ENCODE measurements at places on chromosomes 2 and 18. TPM values are rescaled to one million over a fixed set of nuclear protein-coding genes. Genes with fewer than 3 reads are reported as not detected.

The SKA1 gene
- total RNA-seq: 14.0 TPM

DNA sequence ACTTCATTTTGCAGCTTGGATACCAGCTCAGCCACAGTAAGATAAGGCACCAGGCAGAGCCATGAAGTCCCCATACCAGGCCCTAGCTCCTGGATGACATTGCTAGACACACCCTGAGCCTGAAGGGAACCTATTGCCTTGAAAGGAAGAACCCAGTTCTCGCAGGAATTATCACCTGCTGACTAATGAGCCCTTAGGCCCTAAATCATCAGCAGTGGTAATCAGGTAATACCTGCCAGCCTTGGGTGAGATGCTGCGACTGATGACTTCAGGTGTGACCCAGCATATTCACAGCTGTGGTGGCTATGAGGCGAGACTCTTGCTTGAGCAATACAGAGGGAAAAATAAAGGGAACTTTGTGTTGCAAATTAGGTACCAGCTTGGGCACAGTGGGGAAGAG is 24.9 kb downstream of the CLK1 start:
- no peak for DNase-seq

GRCh38 chr18:36281936-36282335 is 15.6 kb upstream of the FHOD3 start:
- DNase-seq: no peak

GRCh38 chr2:54470266-54470938 is 14.3 kb downstream of the SPTBN1 start:
- no peak for DNase-seq

DNA sequence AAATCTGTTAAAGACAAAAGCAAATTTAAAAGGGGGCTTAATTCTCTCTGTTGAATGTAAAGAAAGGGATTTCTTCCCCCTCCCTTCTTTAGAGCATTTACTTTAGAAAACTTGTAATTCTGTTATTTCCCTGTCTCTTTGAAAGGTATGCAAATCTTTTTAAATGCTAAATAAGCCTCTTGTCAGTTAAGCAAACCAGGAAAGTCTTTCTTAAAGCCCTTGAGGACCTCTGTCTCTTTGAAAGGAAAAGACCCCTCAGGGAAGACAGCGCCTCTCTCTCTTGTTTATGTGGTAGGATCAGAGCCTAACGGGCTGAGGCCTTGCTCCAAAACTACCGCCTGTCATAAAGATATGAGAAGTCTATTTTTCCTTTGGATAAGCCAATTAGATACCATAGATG is 139.9 kb upstream of the CDH7 start:
- DNase-seq: no peak

GRCh38 chr2:9212661-9213411 is 6.2 kb downstream of the ASAP2 start:
- peak; percentile 58 for DNase-seq

- DNase-seq: no peak
Observed at GRCh38 chr2:207334624-207335371, 169.1 kb upstream of the KLF7 start.

DNA sequence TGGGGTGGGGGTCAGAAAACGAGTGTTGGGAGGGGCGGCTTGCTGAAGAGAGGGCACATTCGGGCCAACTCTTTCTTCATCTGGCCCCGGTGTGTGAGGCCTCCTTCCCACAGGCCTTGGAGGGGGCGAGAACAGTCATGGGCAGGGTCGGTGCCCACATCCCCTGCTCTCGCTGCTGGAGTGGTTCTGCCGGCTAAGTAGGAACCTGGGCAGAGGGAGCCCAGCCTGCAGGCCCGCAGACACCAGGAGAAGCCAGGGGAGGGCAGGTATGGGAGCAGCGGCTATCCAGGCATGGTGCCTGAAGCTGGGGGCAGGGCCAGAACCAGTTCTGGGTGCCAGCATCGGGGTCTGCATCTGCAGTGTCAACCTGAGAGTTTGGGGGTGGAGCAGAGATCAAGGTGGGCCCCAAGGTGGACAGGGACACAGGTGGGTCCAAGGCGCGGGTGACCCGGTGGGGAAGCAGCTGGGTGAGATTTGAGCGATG is 46.6 kb upstream of the HPCAL1 start:
- no peak for DNase-seq

DNA sequence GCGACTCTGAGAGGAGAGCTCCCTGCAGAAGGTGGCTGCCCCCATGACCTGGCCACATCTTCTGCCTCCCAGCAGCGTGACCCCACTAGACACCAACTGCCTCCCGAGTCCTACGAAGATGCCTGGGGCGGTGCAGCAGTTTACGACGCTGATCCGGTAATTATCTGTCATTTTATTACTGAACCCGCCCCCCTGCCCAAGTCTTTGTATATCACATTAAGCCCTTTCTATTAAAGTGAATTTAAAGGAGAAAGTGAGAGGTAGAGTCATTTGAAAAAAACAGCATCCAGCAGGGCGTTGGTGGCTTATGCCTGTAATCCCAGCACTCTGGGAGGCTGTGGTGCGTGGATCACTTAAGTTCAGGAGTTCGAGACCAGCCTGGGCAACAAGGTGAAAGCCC is 33.4 kb downstream of the ABCG8 start:
- no peak for DNase-seq

GRCh38 chr18:69558052-69558451 is 157.4 kb downstream of the DOK6 start:
- no peak for DNase-seq

DNA sequence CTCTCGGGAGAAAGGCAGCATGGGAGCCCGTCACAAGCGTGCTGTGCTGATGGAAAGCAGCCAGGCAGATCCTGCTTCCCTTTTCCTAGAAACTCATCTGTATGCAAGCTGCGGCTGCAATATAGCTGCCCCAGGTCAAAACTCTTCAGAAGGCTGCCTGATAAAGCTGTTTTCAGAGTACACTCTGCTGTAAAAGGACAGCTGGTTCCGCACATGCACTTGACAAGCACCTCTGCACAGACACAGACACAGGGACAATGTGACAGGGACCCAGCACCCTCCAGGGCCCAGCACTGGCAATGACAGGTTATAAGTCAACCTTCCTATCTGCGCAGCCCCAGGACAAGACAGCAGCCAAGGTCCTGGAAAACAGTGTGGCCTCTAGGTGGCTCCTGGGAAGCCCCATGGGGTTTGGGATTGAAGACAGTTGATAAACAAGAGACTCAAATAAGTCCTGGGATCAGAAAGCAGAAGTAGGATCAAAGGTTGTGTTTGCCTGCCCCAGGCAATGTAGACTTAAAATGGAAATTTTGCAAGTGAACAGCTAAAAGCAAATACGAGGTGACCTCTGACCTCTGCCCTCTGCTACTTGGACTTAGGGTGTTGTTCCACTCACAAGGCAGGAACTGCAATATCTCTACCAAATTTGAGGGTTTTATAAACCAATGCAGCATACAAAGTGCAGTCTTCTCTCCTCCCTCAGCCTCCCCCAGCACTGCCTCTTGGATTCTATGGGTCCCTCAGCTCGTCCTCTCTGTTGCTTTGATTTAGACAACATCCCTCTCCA is 16.9 kb downstream of the SLC66A2 start:
- peak; percentile 45 for DNase-seq

Measured in type B pancreatic cell (in vitro differentiated cells).